ENCODE measurements at places on chromosomes 12 and 14.

DNA sequence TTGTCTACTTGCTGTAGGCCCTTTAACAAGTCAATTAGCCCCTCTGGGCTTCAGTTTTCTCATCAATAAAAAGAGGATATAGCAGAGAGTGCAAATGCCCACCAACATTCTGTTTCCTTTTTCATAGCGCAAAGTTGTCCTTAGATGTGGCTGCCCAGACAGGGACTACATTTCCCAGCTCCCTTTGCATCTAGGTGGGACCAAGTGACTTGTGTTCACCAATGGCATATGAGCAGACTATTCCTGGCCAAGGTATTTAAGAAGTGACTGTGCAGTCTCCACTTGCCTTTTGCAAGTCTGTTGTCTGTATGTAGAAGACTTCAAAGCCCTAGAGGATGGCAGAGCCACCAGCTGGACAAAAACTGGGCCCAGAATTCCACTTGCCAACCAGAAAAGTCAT, 59.7 kb downstream of the DAO start:
- DNase-seq = no peak

- no peak for DNase-seq
These were observed 315.8 kb downstream of the RGS6 start for GRCh38 chr14:72247896-72248465.

GRCh38 chr12:123126294-123127181, 24.4 kb downstream of the PITPNM2 start:
- no peak for DNase-seq

GRCh38 chr12:68538726-68539614, 71.7 kb upstream of the RAP1B start:
- DNase-seq = peak; percentile 18

GRCh38 chr12:90497923-90498545, 456.9 kb downstream of the CCER1 start:
- DNase-seq = no peak

DNA sequence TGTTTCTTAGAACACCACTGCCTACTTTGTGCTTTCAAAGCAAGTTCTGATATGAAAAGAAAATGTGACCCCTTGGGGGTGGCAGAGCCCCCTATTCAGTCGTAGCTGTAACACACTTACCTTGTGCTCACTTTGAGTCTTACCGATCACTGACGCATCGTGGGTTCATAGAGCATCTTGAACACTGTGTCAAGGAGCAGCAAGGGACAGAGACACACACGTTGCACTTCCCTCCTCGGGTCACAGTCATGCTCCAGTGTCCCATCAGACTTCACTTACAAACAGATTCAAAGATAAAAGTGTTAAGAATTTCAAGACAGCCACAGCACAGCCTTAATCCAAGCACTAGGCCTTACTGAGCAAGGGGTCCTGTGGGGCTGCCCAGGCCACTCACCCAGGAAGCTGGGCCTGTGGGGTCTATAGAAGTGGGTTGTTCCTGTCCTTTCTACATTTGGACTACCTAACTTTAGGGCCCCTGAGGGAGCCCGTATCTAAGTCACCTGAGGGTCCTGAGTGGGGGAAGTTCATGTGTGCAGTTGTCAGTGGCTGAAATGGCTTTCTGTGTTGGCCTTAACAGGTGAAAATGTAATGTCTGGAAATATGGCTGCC, 75.4 kb upstream of the BDKRB2 start:
- DNase-seq = no peak

DNA sequence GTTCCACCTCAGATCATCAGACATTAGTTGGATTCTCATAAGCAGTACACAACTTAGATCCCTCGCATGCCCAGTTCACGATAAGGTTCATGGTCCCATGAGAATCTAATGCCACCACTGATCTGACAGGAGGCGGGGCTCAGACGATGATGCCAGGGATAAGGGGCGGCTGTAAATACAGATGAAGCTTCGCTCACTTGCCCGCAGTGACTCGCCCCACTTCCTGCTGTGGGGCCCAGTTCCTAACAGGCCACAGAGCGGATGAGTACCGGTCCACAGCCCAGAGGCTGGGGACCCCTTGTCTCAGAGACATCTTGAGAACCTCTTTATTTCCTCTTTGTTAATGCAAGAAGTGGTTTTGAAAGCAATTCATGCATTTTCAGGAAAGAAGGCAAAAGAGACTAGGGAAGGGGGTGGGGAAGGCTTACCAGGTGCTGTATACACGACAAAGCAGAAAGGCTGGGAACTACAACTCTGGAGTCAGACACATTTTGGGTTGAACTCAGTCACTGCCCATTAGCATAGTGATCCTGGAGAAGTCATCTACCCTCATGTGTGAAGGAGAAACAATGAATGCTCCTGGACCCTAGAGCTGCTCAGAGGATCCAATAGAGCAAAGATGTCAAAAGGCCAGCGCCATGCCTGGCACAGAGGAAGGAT, 68.7 kb downstream of the EID3 start:
- DNase-seq = no peak

DNA sequence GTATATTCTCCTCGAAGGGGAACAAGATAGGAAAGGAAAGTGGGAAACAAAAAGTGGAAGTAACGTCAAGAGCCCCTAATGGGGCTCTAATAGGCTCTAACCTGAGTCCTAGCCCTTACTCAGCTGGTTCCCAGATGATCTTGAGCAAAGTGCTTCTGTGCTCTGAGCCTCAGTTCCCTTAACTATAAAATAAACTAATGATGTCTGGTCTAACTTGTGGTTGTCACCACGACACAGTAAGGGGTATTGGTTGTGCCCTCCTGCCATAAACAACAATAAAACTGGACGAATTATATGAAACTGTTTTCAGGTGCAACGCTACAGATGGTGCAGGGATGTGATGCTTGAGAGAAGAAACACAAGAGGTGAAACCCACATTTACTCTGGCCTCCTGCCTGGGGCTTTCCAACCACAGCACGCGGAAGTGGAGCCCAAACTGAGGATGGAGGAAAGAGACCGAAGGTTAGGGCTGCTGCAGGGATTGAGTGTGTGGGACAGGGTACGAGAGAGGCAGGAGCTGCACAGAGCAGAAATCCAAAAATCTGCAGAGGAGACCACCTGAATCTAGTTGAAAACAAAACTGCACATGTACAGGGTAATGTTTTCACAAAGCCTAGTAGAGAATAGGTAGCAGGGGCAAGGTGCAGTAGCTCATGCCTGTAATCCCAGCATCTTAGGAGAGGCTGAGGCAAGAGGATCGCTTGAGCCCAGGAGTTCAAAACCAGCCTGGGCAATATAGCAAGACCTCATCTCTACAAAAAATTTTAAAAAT, 45.6 kb upstream of the BCL2L14 start:
- no peak for DNase-seq

DNA sequence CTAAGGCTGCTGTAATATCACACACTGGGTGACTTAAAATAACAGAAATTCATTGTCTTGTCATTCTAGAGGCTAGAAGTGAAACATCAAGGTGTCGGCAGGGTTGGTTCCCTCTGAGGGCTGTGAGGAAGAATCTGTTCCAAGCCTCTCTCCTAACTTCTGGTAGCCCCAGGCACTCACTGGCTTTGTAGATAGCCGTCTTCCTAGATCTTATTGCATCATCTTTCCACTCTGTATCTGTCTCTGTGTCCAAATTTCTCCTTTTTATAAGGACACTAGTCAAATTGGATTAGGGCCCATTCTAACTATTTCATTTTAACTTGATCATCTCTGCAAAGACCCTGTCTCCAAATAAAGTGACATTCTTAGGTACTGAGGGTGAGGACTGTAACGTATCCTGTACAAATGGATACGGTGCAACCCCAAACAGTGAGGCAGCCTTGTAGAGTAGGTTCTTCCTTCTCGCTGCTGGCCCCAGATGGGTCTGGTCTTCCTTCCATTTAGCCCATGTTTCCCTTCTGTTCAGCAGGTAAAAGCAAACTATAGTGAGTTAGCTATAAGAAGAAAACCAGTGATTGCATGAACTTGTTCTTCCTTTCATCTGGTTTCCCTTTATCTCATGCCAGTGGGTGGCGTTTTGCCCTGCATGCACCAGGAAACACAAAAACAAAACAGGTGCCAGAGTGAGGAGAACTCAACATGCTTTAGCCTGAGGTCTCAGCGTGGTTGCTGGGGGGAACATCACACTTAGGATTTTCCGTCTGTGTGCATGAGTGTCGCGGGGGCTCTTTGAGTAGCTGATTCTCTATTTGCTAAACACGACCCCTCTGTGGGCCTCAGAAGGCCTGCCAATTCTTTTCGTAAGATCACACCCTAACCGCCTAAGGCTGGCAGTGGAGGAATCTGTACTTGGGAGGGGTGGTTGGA, 19.5 kb downstream of the TTC9 start:
- no peak for DNase-seq

- DNase-seq = no peak
These were observed 62.5 kb upstream of the DUSP6 start for GRCh38 chr12:89414851-89415250.

- no peak for DNase-seq
These were observed 128.9 kb upstream of the CCND2 start for GRCh38 chr12:4144676-4145075.

DNA sequence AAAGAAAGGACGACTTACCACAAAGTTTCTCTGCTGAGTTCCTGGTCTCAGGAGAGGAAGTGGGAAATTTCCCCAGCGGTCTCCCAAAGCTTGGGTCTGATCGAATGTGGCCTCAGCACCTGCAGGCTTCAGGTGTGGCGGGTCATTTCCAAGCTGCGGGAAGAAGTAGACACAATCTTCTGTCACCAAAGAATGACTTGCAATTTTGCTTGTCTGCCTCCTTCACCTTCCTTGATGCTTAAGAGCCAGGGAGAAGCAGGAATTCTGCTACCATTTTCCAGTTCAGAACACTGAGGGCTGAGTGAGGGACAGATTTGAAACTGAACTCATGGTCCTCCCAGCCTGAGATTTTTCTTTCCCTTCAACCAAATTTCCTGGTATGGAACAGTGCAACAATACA, 87.8 kb downstream of the RIMBP2 start:
- DNase-seq = no peak

DNA sequence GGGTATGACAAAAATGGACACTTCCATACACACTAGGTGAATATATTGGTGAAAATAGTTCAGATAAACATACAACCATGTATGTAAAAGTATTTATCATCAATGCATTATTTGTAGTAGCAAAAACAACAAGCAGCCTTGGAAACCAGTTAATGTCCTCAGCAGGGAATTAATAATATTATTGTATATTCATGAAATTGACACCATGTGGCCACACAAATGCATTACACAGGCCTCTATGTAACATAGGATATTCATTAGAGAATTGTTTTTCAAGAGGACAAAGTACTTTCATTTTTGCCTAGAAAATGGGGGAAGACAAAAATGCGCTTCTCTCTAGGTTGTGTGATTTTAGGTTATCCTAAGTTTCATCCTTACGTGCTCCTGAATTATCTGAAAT, 24.3 kb downstream of the SPRING1 start:
- DNase-seq = no peak
